ENCODE measurements at places on chromosomes 12 and 14.

GRCh38 chr14:39320318-39320717 lies 86.6 kb downstream of the MIA2 start:
- no peak for DNase-seq

DNA sequence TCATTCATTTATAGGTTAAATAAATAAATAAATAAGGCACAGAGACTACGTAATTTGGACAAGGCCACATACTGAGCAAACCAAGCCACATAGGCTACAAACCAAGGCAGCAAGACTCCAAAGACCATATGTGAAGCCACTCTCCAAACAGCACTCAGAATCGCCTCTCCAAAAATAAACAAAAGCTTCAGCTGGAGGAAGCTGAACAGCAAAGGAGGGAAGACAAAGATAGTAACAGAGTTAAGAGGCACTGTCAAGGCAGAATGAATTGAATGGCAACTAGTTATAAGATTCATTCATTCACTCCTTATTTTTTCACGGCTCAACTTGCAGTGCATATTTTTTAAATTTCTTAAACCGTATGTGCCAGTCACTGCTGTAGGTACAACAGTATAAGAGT lies 200.5 kb upstream of the GRIP1 start:
- DNase-seq = no peak

DNA sequence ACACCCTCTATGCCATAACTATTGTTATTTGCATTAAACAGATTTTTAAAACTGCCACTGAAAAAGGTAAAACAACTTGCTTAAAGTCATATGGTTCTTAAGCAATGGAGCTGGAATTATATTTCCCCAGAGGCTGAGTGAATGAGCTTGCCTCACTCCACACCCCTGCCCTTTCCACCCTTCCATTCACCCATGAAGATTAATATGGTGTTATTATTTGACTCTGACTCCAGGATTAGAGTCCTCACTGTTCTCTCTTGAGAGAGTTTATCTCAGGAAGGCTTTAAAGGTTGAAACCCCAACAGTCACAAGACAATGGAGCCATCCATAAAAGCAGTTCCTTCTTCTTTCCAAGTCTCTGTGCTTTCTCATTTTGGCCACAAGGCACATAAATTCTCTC lies 84.9 kb downstream of the RTN1 start:
- DNase-seq = no peak

GRCh38 chr12:6605421-6606330 lies 1.5 kb downstream of the CHD4 start:
- no peak for DNase-seq

DNA sequence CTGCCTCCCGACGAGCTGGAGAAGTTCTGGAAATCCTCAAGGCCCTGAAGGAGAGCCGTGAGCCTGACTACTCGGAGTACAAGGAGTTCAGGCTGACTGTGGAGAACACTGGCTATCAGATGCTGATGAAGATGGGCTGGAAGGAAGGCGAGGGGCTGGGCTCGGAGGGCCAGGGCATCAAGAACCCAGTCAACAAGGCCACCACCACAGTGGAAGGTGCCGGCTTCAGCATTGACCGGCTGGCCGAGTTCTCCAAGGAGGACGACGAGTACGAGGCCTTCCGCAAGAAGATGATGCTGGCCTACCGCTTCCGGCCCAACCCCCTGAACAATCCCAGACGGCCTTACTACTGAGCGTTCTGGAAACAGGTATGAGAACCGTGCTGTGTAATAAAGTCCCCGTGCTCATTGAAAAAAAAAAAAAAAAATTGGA lies 366.1 kb upstream of the ATXN7L3B start:
- no peak for DNase-seq

GRCh38 chr14:51962711-51963110 lies 26.6 kb upstream of the RTRAF start:
- DNase-seq = no peak

- DNase-seq = no peak
These were observed 871.3 kb downstream of the GALC start for GRCh38 chr14:87121716-87122115.

DNA sequence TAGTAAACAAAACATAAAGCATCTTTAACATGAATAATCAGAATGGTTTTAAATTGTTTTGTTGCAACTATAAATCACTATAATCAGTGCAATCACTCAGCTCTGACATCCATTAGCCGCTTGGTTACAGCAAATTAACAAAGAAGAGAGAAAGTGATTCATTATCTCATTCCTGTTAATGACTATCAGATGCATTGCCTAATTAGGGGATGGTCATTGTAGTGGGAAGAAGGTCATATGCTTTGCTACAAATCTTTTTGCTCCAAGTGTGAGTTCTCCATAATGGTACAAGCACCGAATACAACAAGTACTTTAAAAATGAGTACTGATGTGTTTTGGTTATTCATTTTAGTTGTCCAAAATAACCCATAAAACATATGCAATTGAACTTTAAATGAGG lies 272.0 kb downstream of the AKAP6 start:
- no peak for DNase-seq

- DNase-seq = no peak
These were observed 94.9 kb downstream of the PPM1H start for GRCh38 chr12:62839869-62840660.

- DNase-seq = no peak
These were observed 758.0 kb upstream of the USP15 start for GRCh38 chr12:61502179-61502578.
